ENCODE measurements at places on chromosomes 5 and 9.

DNA sequence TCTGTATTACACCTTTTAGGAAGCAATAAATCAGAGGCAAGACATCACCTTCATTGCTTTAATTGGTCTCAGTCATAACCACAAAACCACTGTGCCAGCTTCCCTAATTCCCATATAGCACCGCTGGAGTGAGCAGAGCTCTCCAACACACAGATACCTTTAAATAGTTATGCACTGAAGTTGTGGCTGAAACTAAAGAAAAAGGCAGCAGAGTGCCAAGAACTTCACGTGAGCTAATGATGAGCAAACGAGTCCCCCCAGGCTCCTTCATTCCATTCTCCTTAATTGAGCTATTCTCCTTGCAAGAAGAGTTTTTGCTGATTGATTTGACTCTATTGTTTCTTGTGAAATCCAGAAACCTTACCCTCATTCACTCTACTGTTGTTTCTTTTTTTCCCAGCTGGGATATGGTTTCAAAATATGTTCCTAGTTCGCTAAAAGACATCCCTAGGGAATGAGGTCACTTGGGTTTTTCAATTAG, 501.5 kb downstream of the SPATA31D1 start:
- DNase-seq: peak; percentile 59

- DNase-seq: no peak
These were observed 51.9 kb upstream of the ZSWIM6 start for GRCh38 chr5:61280205-61280604.

DNA sequence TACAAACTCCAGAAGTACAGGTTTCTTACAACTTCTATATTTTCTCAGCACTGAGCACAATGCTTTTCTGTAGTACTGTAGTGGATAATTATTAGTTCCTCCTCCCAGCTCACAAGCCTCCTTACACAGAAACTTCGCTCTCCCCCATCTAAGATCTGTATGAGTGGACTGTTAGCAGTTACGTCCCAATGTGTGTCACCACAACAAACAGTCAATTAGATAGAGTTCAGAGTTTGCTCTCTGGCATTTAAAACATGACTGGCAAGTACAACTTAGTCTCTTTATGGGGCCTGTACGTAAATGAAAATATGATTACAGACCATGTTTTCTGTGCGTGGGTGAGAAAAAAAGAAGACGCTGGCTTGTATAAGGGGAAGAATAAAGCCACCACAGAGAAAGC, 631.4 kb upstream of the DMAC1 start:
- no peak for DNase-seq

GRCh38 chr5:81315830-81316229, 14.4 kb downstream of the ZCCHC9 start:
- DNase-seq: no peak

DNA sequence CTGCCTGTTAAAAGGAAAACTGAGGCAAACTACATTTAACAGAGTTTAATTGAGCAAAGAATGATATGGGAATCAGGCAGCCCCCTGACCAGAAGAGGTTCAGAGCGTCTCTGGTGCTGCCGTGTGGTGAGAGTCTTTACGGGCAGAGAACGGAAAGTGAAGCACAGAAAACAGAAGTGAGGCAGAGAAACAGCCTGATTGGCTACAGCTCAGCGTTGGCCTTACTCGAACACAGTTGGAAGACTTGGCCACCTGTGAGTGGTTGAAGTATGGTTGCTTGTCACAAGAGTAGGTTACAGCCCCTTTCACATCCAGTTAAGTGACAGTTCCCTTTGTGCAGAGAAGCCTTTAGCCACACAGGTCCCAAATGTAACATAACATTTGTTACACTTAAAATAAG, 16.9 kb upstream of the FBP1 start:
- DNase-seq: peak; percentile 80

GRCh38 chr9:128821584-128822406, 3.5 kb downstream of the ENDOG start:
- DNase-seq: no peak

DNA sequence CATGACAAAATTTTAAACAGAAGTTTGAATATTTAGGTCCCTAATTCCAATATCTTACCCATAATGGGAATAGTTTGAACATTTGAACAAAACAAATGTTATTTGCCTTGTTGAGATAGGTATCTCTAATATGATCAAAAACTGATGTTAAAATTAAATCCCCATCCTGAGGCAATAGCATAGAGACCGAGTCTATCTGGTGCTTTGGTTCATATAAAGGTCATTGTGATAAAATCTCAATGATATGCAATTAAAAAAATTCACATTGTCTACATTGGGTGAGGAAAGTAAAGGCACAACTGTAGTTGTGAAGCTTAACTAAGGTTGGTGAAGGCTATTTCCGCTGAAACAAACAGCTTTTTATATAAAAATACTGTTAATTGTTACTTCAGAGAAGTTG, 318.3 kb downstream of the CAAP1 start:
- DNase-seq: no peak

- DNase-seq: no peak
These were observed 47.6 kb downstream of the ADAMTS6 start for GRCh38 chr5:65434122-65434521.

DNA sequence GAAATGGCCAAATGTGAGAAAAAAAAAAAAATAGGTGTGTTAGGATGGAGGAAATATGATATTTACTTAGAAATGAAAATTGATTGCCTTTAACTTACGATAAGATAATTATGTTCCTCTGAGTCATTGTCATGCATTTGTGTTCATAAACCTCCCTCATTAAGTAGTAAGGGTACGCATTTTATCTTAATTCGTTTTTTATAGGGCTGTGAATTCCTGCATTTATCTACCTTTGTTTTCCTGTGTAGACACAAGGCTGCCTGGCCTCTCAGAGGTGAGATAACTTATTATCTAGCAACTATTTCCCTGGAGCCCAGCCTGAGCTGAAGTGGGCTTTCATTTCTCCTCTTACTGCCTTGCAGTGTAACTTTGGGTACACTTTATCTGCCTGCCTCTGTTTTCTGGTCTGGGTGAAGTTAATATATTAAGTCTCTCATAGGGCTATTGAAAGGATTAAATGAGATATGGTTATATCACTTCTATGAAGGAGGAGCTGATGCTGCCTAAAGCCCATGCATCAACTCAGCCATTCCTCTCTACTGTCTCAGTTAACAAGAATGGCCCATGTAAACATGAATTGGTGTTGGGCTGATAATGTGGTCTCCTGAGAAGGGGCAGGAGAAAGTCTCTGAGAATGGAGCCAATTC, 103.8 kb upstream of the KLF4 start:
- DNase-seq: no peak

DNA sequence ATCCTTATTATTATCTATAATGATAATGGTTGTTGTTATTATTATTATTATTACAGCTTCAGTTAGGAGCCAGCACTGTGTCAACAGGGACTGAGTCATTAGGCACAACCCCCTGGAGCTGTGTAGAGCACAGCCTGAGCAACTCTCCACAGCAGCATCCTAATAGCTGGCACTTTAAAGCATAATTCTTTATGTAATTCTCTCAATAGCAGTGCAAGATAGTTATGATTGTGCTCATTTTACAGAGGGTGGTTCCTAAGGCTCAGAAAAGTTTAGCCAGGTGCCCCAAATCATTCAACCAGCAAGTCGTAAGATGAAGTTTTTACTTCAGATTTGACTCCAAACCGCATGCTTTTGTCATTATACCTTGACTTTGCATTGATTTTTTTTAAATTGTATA, 390.3 kb downstream of the ANXA1 start:
- DNase-seq: no peak

- DNase-seq: no peak
These were observed 39.3 kb upstream of the ANKRD33B start for GRCh38 chr5:10524376-10525123.

- DNase-seq: no peak
These were observed 807.9 kb downstream of the PRELID2 start for GRCh38 chr5:145027286-145027685.

- peak; percentile 70 for DNase-seq
These were observed at the start of gene EFNA5 for GRCh38 chr5:107670932-107671741. TSS of gene EFNA5 (minus strand) at chr5:107670937.

DNA sequence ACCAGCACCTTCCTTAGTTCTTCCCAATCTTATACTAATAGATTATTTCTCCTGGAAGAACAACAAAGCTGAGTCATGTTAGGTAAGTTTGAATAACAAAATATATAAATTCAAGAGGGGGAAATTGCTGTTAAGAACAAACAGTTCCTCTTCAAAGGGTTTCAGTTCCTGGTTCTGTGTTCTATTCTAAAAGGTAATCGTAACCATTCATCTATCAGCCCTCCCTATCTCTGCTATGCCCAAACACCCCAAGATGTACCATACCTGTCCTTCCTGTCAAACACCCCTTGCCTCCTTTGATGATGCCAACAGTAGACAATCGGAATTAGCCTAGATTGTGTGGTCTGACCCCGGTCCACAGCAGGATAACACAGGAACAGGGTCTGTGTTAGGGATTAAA, 4.2 kb upstream of the RNF180 start:
- no peak for DNase-seq

All from femur (tissue), 1 donor.